ENCODE measurements at places on chromosomes 4 and X.

- peak; percentile 32 for DNase-seq
These were observed 140.2 kb upstream of the KLF3 start for GRCh38 chr4:38523524-38524448.

DNA sequence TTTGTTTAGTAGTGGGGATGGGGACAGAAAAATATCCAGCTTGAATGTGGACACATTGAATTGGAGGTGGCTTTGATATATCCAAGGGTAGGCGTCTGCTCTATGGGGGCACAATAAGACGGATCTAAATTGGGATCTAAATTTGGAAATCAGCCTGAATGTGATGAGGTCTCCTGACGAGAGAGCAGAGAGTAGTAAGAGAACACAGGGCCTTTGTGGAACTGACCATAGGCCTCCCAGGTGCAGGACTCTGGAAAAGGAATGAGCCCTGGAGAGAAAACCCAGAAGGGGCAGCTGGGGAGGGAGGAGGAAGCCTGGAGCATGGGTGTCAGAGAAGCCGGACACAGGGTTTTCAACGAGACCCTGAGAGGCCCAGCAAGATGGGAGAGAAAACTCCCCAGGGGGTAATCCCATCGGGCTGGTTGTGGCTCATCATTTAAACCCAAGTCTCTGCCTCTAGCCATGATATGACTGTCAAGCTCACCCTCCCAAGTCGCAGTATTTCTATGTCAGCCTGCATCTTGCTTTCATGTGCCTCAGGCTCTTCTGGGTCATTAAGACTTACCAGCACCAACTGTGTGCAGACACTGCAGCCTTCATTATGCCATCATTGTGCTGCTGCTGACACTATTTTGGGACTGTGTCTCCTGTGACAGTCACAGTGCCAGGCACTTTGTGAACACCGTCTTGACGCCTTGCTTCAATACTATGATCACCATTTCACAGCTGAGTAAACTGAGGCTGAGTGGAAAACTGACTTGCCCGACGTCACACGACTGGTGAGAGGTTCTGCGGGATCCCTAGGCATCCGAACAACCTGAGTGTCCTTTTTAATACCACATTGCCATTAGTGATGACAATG lies 57.1 kb downstream of the ANAPC4 start:
- DNase-seq, result no peak

- no peak for DNase-seq
These were observed 17.9 kb downstream of the SMIM14 start for GRCh38 chr4:39620551-39621313.

GRCh38 chr4:13240066-13240465 lies 244.1 kb downstream of the RAB28 start:
- DNase-seq, result no peak

DNA sequence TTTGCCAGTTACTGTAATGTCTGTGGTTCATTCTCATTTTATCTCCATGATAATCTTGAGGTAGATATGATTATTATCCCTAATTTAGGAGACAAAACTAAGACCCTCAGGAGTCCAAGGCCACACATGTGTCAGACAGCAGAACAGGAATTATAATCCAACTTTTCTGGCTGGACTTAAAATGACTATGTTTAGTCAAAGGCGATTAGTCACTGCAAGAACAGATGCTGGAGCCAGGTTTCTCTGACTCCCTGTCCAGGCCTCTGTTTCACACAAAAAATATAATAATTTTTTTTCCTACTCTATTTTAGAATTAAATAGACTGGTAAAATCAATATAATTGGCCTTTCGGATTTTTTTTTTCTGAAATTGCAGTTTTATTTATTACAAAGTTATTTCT lies 56.7 kb upstream of the TMEM131L start:
- no peak for DNase-seq

DNA sequence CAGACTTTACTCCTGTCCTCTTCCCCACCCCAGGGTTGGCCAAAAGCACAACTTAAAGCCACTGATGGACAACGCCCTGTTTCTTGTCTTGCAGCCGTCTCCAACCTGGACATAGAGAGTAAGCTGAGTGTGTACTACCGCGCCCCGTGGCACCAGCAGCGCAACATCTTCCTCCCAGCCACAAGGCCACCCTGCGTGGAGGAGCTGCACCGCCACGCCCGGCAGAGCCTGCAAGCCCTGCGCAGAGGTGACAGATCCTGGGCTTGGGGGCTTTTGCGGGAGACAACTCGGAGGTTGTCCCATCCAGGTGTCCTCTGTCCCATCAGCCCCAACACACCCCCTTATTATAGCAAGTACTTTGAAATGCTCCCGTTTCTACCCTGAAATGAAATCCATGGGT lies 49.6 kb upstream of the SCML1 start:
- no peak for DNase-seq

- no peak for DNase-seq
These were observed 5.3 kb downstream of the MAGEB2 start for GRCh38 chrX:30220661-30221060.

DNA sequence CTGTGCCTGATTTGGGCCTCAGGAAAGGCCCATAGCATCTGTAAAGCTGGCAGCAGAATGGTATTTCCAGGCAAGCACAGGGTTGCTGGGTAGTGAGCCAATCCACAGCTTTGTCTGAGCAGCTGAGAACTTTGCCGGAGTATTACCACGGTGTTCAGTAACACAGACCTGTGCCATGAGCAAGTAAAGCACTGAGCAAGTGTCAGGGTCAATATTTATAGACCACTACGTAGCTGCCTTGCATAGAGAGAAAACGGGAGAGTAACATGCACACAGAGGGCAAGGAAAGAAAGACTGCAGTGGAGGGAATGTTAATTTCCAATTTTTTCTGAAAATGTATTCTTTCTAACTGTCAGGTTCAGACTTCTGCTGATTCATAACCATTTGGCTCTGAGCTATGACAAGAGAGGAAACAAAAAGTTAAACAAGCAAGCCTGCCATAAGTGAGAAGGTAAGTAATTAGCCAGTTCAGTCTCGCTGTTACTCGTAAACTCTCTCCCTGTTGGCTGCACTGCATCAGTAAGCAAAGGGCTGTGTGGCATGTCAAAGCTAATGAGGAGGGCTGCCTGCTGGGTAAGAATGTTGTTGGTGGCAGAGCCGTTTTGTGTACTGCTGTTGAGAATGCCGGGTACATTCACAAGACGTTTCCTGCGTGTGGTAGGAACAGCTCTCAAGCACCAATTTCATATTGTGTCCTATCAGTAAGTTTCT lies 238.1 kb downstream of the BMPR1B start:
- no peak for DNase-seq

DNA sequence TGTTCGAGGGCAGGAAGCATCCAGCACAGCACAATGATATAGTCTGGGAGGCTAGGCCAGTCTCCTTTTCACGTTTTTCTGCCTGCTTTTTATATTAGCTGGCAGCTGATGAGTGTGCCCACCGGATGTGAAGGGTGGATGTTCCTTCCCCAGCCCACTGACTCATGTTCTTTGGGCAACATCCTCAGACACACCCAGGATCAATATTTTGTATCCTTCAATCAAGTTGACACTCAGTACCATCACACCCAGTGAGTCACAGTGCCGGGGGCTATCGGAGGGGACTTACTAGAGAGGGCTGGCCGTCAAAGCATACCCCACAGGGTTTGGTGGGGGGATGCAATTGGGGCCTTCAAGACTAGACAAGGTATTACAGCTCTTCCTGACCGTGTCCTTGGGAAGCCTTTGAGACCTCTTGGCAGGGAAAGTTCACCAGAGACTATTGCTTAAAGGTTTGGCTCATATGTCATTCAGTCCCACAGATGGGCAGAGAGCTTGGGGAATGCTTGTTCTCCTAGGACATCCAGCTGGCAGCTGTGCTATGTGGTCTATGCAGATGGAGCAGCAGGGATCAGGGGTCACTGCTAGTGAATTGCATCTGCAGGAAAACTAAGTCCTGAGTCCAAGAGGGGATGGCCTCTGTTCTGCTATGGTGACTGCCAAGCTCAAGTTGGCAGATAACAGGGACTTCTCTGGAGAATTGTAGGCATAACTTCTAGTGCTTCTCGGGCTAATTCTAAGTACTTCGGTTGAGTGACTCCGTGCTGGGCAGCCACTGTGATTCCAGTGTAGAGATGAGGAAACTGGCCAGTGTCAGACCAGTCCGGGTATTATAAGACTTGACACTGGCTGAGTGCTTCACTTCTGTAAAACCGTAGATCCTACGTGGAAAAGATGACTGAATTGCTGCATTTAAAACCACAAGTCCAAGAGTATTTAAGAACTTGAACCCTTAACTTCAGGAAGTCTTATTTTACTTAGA lies 12.9 kb upstream of the WDR1 start:
- no peak for DNase-seq

DNA sequence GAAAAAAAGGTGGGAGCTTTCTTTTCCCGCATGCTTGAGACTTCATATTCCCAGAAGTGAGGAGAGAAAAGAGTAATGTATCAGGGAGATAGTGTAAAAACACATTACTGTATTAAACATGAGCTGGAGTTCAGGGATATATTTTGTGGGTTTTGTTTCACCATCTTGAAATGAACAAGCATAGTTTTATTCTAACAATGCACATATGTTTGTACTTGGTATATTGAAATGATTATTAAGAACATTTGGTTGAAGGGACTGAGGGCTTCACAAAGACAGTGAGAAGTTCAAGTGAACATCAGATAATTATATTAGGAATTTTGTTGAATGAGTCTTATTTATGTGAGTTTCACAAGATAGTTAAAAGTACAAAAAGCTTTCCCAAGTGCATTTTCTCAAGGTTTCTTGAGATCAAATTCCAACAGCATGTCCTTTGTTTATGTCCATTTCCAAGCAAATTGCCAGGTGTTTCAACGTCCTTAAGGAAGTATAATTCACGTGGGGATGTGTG lies 368.8 kb downstream of the ANKRD50 start:
- DNase-seq, result no peak

- no peak for DNase-seq
These were observed 668.2 kb upstream of the NDST4 start for GRCh38 chr4:115781528-115782146.

- no peak for DNase-seq
These were observed 562.7 kb downstream of the RPA4 start for GRCh38 chrX:97446298-97446882.

DNA sequence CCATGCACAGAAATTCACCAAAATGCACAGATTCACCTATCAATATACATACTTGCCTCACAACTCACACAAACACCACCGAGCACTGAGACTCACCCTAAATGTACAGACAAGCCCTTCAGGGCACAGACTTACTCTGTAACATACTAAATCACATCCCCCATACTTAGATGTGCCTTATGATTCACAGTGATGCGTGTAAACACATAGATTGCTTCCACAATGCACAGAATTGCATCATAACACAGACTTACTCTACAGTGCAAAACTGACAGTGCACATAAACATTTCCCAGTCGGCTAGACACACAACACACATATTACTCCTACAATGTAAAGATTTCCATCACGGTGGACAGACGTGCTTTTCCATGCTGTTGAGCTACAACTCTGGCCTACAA lies 6.2 kb downstream of the LINC00632 start:
- DNase-seq, result no peak

- DNase-seq, result no peak
These were observed 9.4 kb downstream of the CHST7 start for GRCh38 chrX:46582966-46583365.

DNA sequence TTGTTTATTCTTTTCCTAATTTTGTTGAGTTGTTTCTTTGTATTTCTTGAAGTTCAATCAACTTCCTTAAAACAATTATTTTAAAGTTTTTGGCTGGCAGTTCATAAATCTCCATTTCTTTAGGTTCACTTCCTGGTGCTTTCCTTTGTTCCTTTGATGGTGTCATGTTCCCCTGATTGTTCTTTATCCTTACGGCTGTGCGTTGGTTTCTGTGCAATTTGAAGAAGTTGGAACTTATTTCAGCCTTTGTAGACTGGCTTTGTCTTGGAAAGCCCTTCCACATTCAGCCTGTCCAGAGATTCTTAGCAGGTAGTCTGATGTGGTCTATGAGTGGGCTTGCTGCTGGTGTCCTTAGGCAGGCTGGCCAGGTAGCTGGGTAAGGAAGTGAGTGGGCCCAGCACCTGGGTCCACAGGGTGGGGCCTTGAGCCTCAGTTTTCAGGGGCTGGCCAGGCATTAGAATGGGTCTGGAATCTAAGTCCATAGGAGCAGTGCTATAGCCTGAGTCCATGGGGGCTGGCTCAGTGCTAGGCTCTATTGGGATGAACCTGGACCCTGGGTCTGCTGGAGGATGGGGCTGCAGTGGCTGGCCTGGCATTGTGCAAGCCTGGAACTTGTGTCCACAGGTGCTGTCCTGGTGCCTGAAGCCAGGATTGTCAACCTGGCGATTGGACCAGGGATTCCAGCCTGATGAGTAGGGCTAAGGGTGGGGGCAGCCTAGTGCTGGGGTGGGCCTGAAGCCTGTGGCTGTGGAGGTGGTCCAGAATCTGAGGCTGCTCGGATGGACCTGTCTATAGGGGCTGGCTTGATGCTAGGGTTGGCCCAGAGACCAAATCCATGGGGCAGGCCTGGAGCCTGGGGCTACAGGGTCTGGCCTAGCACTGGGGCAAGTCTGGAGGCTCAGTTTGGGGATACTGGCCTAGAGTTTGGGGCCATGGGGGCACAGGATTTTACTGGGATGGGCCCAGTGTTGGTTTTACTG lies 152.4 kb downstream of the STAG2 start:
- DNase-seq, result no peak

- no peak for DNase-seq
These were observed 189.5 kb downstream of the APBB2 start for GRCh38 chr4:41024556-41025491.

DNA sequence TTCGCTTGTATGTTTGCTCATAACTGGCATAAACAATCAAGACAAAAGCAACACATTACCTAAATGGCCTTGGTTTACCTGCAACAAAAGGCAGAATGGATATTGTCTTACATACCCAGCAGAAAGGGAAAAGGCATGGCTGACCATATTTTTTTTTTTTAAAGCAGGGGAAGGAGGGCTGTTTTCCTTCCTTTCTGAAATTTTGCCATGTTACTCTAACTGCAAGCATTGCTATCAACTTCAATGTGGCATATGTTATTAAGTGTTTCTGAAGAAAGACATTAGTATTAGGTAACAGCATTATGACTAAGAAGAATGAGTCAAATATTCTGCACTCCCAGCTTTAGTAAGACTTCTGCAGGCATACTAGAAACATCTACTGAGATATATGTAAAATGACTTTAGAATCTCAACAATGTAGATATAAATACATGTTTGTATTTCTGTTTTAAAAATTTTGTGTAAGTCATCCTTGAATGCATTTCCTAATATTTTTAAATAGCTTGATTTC lies 512.6 kb upstream of the FAM241A start:
- DNase-seq, result no peak

Data from CD4-positive, alpha-beta T cell treated with Interleukin-15 for 1 hour (primary cell).